ENCODE measurements at places on chromosomes 5 and 9.

GRCh38 chr9:110257097-110257841 is 962 bp upstream of the TXN start:
- DNase-seq, result no peak

- peak; percentile 46 for DNase-seq
Measured at GRCh38 chr5:134289509-134290113, 63.7 kb upstream of the PPP2CA start.

- no peak for DNase-seq
Measured at GRCh38 chr9:130912932-130913598, 16.5 kb upstream of the QRFP start.

DNA sequence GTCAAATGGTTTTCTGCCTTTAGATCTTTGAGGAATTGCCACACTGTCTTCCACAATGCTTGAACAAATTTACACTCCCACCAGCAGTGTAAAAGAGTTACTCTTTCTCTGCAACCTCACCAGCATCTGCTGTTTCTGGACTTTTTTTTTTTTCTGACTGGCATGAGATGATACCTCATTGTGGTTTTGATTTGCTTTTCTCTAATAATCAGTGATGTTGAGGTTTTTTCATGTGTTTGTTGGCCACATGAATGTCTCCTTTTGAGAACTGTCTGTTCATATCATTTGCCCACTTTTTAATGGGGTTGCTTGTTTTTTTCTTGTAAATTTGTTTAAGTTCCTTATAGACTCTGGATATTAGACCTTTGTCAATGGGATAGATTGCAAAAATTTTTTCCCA is 129.2 kb upstream of the PTGER4 start:
- no peak for DNase-seq

DNA sequence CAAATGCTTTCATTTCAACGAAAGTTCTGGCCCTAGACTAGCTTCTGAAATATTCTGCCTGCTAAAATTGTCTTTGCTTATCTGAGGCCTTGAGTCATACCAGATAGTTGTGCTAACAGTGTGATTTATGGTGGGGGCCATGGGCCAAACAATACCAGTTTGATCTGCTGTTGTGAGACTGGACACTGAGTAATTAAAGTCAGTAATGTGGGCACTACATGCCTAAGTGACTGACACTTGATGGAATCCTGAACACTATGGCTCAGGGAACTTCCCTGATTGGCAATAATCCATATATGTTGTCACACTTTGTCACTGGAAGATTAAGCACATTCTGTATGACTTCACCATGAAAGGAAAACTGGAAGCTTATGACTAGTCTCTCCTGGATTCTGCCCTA is 127.6 kb upstream of the CYLC2 start:
- DNase-seq, result peak; percentile 20

GRCh38 chr9:26033336-26033735 is 355.1 kb upstream of the TUSC1 start:
- no peak for DNase-seq

DNA sequence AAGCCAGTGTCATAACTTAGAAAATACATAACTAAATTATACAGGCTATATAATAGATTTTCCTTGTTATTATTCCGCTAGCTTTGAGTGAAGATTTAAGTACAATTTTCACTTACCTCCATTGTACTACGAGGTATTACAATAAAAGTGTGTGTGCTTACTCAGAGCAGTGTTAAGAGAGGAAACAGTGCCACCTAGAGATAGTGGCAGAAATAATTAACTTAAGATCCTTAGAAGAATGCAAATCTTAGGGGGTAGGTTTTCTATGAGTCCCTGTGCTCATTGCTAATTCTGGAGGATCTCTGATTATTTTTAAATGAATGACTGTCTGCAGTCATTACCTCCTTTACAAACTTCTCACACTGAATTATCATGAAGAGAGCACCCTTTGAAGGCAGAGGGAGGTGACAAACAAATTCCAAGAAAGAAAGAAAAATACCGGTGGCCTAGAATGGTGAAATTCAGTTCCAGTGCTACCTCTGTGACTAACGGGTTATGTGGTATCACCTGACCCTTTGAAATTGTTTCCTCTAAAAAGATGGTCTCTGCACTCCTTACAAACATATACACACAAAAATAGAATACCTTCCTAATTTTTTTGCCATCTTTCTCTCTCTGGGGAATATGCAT is 379.8 kb downstream of the TRIM36 start:
- DNase-seq, result no peak

DNA sequence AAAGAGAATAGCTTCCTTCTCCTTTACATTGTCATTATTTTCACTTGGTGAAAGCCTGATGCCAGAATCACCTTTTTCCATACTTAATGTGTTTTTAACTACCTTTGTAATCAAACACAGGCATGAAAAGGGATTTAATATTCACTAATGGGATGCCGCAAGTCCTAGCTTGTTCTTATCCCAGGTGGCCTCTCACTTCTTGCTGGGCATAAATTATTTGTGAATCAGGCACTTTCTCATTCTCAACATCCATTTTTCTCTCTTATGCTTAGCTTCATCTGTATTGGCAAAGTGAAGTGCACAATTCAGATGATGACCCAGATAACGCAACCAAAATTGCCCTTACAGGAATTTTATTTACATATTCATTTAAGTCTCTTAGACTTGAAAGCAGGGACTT is 10.9 kb downstream of the ACTL7B start:
- DNase-seq, result no peak

DNA sequence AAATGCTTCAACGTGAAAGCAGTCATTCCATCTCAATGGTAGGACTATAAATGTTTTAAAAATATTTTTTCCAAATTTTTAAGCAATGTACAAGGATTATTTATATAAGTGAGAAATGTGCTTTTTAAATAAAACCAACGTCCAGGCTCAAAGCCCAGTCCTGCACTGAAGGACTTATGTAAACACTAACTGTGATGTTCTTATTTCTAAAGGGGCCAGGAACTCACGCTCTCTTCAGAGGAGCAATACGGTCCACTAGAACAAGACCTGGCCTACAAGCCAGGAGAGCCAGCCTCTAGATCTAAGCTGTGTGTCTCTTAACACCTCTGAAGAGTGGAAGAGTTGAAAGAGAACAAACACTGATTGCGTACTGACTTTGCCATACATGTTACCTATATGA is 12.1 kb downstream of the TTLL11 start:
- DNase-seq, result no peak

DNA sequence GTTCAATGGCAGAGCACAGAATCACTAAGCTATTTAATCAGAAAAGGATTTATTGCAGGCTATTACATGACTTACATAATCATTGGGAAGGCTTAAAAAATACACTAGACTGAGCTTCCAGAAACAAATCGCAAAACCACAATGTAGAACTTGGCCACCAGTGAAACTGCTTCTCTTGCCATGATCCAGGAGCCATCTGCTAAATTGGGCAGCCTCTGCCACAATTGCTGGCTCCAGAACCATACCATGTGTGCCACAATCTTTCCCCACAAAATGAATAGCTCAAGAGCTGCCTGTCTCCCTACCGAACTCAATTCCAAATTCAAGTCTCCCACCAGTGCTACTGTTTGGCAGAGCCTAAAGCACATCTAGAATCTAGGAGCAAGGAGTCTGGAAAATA is 9.8 kb upstream of the ERAP1 start:
- no peak for DNase-seq

DNA sequence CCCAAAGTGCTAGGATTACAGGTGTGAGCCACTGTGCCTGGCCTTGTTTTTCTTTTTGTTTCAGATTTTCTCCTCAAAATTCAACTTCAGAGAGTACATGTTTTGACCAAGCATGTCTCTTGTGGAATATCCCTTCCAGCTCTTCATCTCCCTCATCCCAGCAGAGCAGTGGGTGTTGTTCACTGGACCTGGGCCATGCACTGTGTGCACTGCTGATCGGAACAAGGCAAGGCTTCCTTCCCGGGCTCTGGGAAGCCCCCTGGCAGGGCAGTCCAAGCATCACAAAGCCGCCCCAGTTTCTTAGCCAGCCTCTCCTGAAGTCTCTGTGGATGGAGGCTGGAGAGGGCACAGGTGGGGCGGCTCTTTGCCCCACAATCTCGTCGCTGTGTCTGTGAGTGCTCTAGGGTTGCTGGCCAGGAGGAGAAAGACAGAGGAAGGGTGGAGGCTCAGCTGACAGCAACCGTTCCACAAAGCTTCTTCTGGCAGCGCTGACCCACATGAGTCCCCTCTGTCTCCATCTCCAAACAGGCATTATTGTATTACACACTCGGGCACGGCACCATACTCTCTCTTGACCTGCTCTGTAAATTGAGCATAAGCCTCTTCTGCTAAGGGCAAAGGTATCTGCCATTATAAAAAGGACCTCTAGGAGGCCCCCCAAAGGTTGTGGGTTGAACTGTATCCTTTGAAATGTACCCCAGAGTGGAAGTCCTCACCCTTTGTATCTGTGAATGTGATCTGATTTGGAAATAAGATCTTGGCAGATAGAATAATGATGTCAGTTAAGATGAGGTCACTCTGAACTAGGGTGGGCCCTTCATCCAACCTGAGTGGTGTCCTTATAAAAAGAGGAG is 89.6 kb downstream of the TARS1 start:
- DNase-seq, result no peak

- peak; percentile 40 for DNase-seq
Measured at GRCh38 chr5:92927291-92927778, 653.7 kb downstream of the NR2F1-AS1 start.

GRCh38 chr9:129838707-129839259 is 3.5 kb downstream of the USP20 start:
- no peak for DNase-seq

GRCh38 chr9:93134015-93134739 is at the start of gene NINJ1:
TSS of gene NINJ1 (minus strand) at chr9:93134251. CDS start at chr9:93134217, 34 bp downstream.
- peak; percentile 87 for DNase-seq

DNA sequence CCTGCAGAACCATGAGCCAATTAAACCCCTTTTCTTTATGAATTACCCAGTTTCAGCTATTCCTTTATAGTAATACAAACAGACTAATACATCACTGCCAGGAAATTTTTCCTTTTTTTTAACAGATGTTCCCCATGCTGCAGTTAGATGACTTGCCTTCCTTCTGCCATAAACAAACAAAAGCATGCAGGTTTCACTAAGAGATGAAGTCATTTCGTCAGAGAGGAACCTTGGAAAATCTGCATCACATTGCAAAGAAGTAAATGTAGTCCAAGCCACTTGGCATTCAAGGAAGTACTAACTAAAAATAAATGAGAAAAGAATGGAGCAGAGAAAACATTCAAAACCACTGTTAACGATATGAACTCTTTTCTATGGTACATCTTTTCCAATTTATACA is 194.1 kb upstream of the EFNA5 start:
- DNase-seq, result no peak

GRCh38 chr5:178576591-178577351 is 13.4 kb downstream of the COL23A1 start:
- DNase-seq, result no peak

DNA sequence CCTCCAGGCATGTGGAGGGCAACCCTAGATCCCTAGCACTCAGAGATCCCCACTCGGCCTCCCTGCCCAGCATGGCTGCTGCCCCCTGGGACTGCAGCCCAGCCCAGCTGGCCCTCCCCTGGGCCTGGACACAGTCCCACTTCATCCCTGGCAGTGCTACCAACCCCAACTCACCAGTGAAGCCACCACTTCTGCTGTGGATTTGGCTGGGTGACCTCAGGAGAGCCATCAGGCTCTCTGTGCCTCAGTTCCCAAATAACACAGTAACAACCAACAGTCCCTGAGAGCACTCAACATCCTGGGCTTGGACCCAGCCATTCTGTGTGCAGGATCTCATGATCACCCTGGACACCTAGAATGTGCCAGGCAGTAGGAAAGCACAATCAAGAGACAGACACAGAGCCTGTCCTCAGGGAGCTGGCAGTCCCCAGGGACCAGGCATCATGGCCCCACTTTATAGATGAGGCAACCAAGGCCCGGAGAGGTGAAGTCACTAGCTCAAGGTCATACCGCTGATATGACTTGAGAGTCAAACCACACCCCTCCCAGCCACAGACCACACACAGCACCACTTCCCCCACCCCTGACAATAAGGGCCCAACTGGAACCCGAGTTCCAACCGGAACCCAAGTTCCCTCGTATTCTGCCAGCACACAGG is 4.7 kb upstream of the PSMB7 start:
- no peak for DNase-seq

GRCh38 chr5:66417781-66418180 is 178.4 kb upstream of the MAST4 start:
- DNase-seq, result no peak

- DNase-seq, result no peak
Measured at GRCh38 chr5:25029004-25029403, 384.2 kb upstream of the CDH10 start.

DNA sequence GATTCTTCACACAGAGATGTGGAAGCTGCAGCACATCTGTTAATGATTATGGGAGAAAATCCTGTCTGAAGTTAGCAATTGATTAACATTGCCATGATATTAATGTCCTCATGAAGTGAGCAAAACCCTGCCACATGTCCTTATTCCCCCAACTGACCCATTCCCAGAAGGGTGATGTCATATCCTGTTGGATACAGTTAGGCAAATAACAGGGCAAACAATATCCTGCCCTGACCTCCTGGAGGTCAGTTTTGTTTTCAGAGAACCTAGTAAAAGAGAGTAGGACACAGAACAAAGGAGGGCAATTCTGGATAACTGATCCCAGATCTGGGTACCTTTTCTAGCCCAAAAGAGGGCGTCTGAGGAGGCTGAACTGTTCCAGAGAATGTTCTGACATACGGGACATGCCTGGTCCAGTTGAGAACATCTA is 11.0 kb downstream of the ABLIM3 start:
- no peak for DNase-seq

DNA sequence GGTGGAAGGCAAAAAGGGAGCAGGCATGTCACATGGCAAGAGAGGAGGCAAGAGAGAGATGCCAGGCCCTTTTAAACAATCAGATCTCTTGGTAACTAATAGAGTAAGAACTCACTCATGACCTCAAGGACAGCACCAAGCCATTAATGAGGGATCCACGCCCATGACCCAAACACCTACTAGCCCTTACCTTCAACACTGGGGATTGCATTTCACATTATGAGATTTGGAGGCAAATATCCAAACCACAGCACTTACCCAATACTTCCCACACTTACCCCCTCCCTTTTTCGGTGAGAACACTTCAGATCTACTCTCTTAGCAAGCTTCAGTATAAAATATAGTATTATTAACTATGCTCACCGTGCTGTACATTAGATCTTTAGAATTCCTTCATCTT is 41.9 kb downstream of the ZNF354A start:
- no peak for DNase-seq

DNA sequence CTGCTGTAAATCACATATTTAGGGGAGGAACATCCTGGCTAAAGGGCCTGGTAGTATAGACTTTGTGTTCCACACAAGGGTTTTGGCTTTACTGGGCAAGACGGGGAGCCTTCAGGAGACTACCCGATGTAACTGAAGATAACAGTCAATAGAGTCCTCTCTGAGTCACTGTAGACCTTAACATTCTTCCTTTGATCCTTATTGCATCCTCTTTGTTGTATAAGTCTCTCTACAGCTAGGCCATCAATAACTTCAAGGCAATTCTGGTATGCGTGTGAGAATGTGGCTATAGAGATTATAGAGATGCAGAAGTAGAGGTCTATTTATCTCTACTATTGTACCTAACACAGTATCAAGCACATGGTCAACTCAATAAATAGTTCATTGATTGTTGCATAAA is 67.3 kb upstream of the STK32A start:
- no peak for DNase-seq
